CD4-positive, alpha-beta memory T cell (primary cell): ENCODE measurements at places on chromosomes 2 and 18. TPM values are rescaled to one million over a fixed set of nuclear protein-coding genes. Genes with fewer than 3 reads are reported as not detected.

GRCh38 chr18:66495844-66496243, 108.0 kb downstream of the CDH19 start:
- no peak for DNase-seq
- no peak overlapping the region for H3K4me3 ChIP-seq
- no peaks in the 10 kb centered on the region for H3K36me3 ChIP-seq
- no peak overlapping the region for H3K27ac ChIP-seq
- H3K27me3 ChIP-seq = no peaks in the 10 kb centered on the region
- no peaks in the 10 kb centered on the region for H3K4me1 ChIP-seq

GRCh38 chr2:226898897-226899296, 63.0 kb downstream of the RHBDD1 start:
- no peak overlapping the region for H3K4me3 ChIP-seq
- no peaks in the 10 kb centered on the region for H3K36me3 ChIP-seq
- H3K27me3 ChIP-seq = no peaks in the 10 kb centered on the region
- H3K4me1 ChIP-seq = no peaks in the 10 kb centered on the region
- no peak for DNase-seq

DNA sequence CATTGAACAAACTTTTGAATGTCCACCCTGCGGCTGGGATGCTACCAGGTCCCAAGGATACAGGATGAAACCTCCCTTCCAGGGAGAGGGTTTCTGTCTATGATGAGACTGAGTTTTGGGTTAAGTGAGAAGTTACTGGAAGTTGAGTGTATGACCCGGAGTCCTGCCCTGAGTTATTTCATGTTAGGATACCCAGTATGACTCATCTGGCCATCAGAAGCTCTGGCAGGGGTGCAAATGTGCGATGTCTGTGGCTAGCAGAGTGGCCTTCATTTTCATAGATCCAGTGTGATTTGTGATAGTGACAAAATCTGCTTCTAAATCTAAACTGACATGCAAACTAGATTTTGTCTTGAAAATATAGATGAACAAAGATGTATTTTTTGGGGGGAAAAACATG, 55.3 kb downstream of the KCTD1 start:
- DNase-seq = no peak
- H3K27me3 ChIP-seq = no peaks in the 10 kb centered on the region
- H3K4me1 ChIP-seq = no peaks in the 10 kb centered on the region
- H3K27ac ChIP-seq = no peak overlapping the region

DNA sequence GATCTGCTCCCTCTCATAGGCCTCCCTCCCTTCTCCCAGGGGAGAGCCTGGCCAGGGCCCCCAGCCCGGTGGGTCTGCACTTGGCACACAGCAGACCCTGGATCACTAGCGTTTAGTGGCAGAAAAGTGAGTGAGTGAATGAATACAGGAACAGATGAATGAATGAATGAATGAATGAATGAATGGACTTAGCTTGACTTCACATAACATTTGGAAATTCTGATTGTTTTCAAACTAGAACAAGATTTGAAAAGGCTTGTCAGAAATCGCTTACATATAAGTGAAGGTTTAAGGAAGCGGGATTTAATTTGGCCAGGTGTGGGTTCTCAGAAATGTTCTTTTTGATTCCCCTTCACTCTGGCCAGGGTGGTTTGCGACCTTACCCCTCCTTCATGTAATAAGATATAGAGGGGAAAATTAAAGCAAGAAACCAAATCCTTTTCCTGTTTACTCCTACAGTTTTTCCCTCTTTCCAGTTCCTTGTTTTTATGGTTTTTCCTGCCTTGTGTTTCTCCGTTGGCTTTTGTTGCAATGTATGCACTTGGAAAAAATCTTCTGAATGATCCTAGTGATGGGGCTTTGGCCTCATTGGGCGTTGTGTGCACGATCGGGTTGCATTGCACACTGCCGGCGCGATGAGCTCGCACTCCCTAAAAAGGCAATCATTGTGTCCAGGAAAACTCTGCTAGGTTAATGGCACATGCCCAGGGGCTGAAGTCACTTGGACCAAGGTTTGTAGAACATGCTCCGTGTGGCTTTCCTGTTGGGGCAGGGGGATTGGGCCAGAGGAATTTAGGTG, 16.4 kb downstream of the LRRFIP1 start:
- H3K36me3 ChIP-seq = no peaks in the 10 kb centered on the region
- no peaks in the 10 kb centered on the region for H3K27me3 ChIP-seq
- DNase-seq = no peak
- no peaks in the 10 kb centered on the region for H3K4me1 ChIP-seq

- H3K27ac ChIP-seq = no peak overlapping the region
- H3K27me3 ChIP-seq = no peaks in the 10 kb centered on the region
- DNase-seq = peak; percentile 60
Measured at GRCh38 chr2:10048501-10049171, 5.3 kb downstream of the KLF11 start.

- no peaks in the 10 kb centered on the region for H3K36me3 ChIP-seq
- no peak overlapping the region for H3K4me3 ChIP-seq
- no peaks in the 10 kb centered on the region for H3K4me1 ChIP-seq
- H3K27ac ChIP-seq = no peak overlapping the region
- no peak for DNase-seq
Measured at GRCh38 chr2:223513771-223514455, 88.2 kb downstream of the SCG2 start.

- no peaks in the 10 kb centered on the region for H3K4me1 ChIP-seq
- no peaks in the 10 kb centered on the region for H3K36me3 ChIP-seq
- no peak overlapping the region for H3K27ac ChIP-seq
- H3K27me3 ChIP-seq = no peaks in the 10 kb centered on the region
- DNase-seq = no peak
Measured at GRCh38 chr2:128690869-128691268, 372.2 kb upstream of the HS6ST1 start.

- no peaks in the 10 kb centered on the region for H3K27me3 ChIP-seq
- H3K27ac ChIP-seq = no peak overlapping the region
- peaks cover 9% of the 10 kb centered on the region for H3K4me1 ChIP-seq
Measured at GRCh38 chr2:195838002-195838401, 181.0 kb downstream of the SLC39A10 start.

GRCh38 chr18:72427721-72428120, 116.4 kb downstream of the CBLN2 start:
- H3K36me3 ChIP-seq = no peaks in the 10 kb centered on the region
- H3K27me3 ChIP-seq = no peaks in the 10 kb centered on the region
- H3K4me3 ChIP-seq = no peak overlapping the region
- no peaks in the 10 kb centered on the region for H3K4me1 ChIP-seq

- peak within 1 kb of the TSS; percentile 91 for H3K27ac ChIP-seq
- no peaks in the 10 kb centered on the region for H3K27me3 ChIP-seq
- H3K4me1 ChIP-seq = peaks cover 84% of the 10 kb centered on the region
- H3K36me3 ChIP-seq = peaks cover 5% of the 10 kb centered on the region
- peak within 1 kb of the TSS; percentile 90 for H3K4me3 ChIP-seq
- DNase-seq = peak; percentile 83
Measured at GRCh38 chr2:97713296-97714083, at the start of gene ZAP70. ZAP70 (plus strand) TSS chr2:97713576; CDS start chr2:97724037, 10,461 bp downstream.

DNA sequence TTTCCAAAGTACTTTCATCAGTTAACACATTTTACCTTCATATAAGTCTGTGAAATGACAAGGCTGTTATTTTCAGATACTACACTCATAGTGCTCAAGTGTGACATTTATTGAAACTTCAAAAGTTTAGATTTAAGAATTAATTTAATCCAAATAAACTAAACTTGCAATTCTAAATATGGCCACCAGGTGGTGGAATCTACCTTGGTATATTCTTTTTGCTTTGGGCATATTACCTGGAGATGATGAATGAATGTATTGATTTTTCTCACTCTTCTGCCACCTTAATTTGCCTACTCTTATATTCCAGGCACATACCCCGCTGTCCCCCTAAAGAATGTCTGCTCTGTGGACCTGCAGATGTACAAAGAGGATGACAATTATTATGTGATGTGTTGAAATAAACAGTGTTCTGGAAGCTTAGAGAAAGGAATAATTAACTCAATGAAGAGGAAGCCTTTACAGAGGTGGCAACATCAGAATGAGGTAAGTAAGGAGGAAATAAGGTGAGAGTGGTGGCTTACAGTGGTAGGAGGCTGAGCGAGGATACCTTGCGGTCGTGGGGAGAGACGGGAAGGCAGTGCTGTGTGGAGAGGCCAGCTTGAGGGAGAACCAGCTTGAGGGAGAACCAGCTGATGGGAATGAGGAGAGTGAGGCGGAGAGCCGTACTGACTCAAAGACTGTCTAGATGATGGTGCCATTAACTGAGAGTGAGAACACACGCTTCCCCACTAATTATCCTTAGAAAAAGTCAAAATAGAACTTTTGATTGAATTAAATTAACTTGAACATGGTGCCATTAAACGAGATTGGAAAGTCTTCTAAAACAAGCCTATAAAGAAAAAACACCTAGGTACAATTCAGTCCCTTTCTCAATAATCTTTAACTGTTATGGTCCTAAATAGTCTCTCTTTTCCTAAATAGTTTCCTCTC, 179.5 kb downstream of the CELF4 start:
- H3K4me3 ChIP-seq = no peak overlapping the region
- H3K27ac ChIP-seq = no peak overlapping the region
- peak; percentile 26 for DNase-seq
- no peaks in the 10 kb centered on the region for H3K36me3 ChIP-seq
- H3K27me3 ChIP-seq = no peaks in the 10 kb centered on the region
- no peaks in the 10 kb centered on the region for H3K4me1 ChIP-seq

GRCh38 chr2:217981084-217981730, 21.6 kb downstream of the TNS1 start:
- H3K27me3 ChIP-seq = no peaks in the 10 kb centered on the region
- H3K4me1 ChIP-seq = no peaks in the 10 kb centered on the region
- no peak overlapping the region for H3K27ac ChIP-seq
- no peak for DNase-seq
- H3K4me3 ChIP-seq = no peak overlapping the region
- no peaks in the 10 kb centered on the region for H3K36me3 ChIP-seq

DNA sequence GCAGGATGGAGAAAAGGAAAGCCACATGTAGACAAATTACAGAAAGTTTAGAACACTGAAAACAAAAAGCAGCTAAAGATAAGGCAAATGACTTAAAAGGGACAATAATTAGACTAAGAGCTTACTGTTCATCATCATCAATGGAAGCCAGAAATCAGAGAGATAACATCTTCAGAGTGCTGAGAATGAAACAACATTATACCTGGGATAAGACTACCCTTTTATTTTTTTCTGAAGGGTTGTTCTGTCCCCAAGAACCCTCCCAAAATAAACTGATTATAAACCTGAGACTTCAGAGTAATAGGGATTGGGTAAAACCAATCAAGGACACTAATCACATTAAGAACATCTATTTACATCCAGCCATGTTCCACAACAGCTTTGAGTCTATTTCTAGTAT, 6.9 kb upstream of the NEDD4L start:
- H3K27ac ChIP-seq = no peak overlapping the region
- no peaks in the 10 kb centered on the region for H3K27me3 ChIP-seq
- no peak for DNase-seq
- H3K4me3 ChIP-seq = no peak overlapping the region
- no peaks in the 10 kb centered on the region for H3K4me1 ChIP-seq

DNA sequence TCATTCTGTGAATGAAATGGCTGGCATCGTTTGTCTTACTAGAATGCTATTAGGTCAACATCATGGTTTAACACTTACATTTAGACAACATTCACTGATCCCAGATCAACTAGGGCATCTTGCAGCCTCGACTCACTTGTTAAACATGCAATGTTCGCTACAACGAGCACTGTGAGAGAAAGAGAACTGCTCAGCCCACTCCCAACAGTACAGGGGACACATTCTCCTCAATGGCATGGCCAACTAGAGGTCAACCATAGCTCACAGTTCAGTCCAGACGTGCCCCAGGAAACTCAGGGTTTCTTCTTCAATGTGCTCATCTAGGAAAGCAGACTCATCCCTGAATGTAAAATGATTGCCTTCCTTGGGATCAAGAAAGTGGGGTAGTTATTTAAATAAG, 5.9 kb downstream of the WIPF1 start:
- peaks cover 19% of the 10 kb centered on the region for H3K36me3 ChIP-seq
- peaks cover 73% of the 10 kb centered on the region for H3K4me1 ChIP-seq
- DNase-seq = no peak
- H3K27me3 ChIP-seq = no peaks in the 10 kb centered on the region

Gene SEPTIN10
- total RNA-seq = 5.1 TPM

Gene GKN2
- total RNA-seq = not detected

Gene MC4R
- not detected for total RNA-seq

Gene SLC14A1
- 3.6 TPM for total RNA-seq

Gene ZNF804A
- total RNA-seq = not detected

Gene CTDP1
- total RNA-seq = 44.5 TPM
